Thymus (tissue), 14 donors: ENCODE measurements at places on chromosomes 12 and 14. TPM values are rescaled to one million over a fixed set of nuclear protein-coding genes. Genes with fewer than 3 reads are reported as not detected.

RHEBL1 gene
- polyA plus RNA-seq = 1.6 TPM

C1QL4 gene
- polyA plus RNA-seq = 0.21 TPM

PWP1 gene
- polyA plus RNA-seq = 33.8 TPM

KRT71 gene
- 3.6 TPM for polyA plus RNA-seq

AKT1 gene
- polyA plus RNA-seq = 90.9 TPM

TSPAN8 gene
- polyA plus RNA-seq = 5.9 TPM

GALNT6 gene
- 3.7 TPM for polyA plus RNA-seq

IAPP gene
- polyA plus RNA-seq = 0.16 TPM

DPF3 gene
- 0.46 TPM for polyA plus RNA-seq

CLEC4D gene
- polyA plus RNA-seq = 0.41 TPM

TMEM179 gene
- polyA plus RNA-seq = 0.23 TPM

COCH gene
- polyA plus RNA-seq = 1.7 TPM

LRRC10 gene
- polyA plus RNA-seq = 0.05 TPM

SH2B3 gene
- 9.1 TPM for polyA plus RNA-seq

TMTC1 gene
- polyA plus RNA-seq = 9.3 TPM

G2E3 gene
- polyA plus RNA-seq = 8.7 TPM
